ENCODE measurements at places on chromosomes 1 and 21.

GRCh38 chr1:205528446-205528886, 24.0 kb downstream of the CDK18 start:
- no peak for DNase-seq

- DNase-seq, result no peak
Observed at GRCh38 chr1:90864681-90865080, 147.6 kb upstream of the BARHL2 start.

DNA sequence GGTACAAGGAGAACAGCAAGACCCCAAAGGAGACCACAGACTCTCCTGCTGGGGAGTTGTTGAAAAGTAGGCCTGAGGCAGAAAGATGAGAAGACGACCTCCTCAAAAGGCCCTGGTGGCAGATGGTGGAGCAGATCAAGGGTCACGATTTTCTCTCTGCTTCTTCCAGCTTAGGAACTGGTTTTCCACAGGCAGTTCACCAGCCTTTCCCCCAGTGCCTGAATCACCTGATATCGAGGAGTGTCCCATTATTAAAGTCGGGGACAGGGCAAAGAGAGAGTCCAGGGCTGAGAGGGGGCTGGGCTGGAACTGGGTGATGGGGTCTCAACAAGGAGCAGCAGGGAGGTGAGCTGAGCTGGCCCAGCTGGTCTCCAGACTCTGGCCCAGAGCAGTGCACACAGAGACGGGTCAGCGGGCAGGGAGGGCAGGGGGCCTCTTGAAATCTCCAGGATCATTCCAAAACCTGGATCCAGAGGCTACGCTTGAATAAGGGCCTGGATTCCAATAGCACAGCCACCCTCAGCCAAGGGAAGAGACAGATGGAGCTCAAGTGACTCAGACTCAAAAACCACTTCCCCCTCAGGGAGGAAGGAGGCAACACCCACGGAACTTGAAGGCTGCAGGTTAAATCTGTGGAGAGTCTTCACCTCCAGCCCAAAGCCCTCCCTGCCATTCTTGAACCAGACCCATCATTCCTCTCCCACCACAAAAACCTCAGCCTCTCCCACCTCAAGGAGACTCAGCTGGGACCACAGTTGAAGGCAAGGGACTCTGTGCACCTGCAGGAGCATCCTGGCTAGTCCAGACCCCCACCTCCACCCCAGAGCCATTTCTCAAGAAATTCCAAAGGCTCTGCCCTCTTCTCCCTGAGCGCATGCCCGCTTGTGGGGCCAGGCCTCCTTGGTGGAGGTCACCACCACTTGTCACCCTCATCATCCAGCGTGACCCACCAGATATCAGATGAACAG, at the start of gene S100A5:
Gene S100A5, minus strand, starts transcription at position 541 of the 968 bp plus-strand sequence. CDS start 743 bp downstream, outside the sequence.
- no peak for DNase-seq

- no peak for DNase-seq
Observed at GRCh38 chr1:243539636-243540035, 283.8 kb downstream of the SDCCAG8 start.

GRCh38 chr1:244371242-244372141, 80.2 kb downstream of the ADSS2 start:
- no peak for DNase-seq

- no peak for DNase-seq
Observed at GRCh38 chr1:6491081-6491449, 402 bp downstream of the PLEKHG5 start.

DNA sequence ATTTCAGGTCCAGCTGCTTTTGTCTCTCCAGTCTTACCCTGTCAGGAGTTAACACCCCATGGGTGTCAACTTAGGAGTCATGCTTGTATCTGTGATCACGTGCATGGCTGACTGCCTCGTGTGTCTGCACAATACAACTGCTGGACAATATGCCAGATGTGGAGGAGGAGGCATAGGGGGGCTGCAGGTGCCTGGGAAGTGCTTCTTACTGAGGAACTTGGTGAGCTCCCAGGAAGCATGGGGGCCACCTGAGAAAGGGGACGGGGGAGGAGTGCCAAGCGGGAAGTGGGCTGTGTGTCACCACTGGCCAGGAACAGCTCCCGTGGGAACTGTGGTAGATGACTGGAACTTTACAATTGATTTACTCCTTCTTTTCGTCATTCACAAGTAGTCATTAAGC, 9.5 kb downstream of the RHEX start:
- no peak for DNase-seq

DNA sequence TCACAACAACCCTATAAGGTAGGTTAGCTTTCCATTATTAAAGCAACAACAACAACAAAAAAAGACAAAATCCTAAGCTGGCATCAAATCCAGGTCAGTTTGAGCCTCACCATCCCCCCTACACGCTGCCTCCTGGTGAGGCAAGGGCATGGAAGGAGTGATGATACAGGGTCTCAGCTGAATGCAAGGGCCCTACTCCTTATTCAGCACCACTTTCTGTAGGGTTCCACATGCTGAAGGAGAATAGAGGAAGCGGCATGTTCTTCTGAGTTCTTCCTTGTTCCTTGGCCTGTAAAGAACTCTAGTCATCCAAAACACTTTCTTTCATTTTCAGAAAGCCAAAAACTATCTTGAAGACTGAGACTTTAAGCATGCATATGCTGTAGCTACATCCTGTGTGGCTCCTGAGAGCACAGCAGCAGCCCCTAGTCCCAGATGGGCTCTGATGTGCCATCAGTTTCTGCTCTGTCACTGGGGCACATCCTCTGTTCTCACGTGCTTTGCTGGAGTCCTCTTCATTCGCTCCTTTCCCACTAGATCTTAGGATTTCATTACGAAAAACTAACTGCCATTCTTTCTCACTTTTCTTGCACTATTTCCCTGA, 6.2 kb downstream of the ILDR2 start:
- DNase-seq, result no peak

- DNase-seq, result no peak
Observed at GRCh38 chr1:77584884-77585283, 97.6 kb downstream of the ZZZ3 start.

- no peak for DNase-seq
Observed at GRCh38 chr1:192038567-192038966, 119.7 kb upstream of the RGS18 start.

DNA sequence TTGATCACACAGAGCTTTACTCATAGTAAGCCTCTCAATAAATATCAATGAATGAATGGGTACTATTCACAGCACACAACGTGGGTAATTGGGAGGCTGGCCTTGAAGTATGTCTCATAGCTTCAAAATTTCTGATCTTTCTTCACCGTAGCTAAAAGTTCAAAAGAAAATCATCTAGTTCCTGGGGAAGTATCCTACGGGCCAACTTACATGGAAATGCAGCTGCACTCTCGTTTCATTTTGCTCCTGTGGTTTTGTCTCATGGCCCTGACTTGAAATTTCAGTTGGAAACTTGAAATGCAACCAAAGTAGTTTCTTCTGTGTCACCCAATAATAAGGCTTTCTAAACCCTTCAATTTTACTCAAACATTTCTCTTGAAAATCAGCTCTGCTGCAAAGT, 76.1 kb upstream of the CNIH3 start:
- no peak for DNase-seq

DNA sequence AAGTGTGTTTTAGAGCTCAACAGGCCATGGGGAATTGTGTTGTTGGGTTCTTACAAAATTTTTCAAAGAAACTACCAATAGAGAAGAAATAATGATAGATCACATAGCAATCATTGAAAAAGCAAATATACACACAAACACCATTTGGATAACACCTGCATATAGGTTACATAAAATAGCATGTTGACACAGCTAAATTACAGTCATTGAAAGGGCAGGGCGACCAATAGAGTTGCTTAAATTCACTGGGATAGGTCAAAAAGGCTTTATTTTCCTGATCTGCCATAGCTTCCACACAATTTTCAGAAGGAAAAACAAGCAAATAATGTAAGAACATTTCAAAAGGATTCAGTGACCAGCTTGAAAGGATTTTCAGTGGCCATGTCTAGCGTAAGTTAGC, 57.9 kb upstream of the FGGY start:
- DNase-seq, result no peak

- DNase-seq, result no peak
Observed at GRCh38 chr1:216222288-216222687, 201.0 kb downstream of the USH2A start.

- DNase-seq, result no peak
Observed at GRCh38 chr21:42010507-42011495, 641 bp upstream of the ZBTB21 start.

DNA sequence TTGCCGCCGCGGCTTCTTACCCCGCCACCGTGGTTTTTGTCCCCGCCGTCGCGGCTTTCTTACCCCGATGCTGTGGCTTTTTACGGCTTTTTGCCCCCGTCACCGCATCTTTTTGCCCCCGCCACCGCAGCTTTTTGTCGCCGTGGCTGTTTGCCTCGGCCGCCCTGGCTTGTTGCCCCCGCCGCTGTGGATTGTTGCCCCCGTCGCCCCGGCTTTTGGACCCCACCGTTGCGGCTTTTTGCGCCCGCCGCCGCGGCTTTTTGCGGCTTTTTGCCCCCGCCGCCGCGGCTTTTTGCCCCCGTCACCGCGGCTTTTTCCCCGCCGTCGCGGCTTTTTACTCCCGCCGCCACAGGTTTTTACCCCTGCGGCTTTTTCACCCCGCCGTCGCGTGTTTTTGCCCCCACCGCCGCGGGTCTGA, 3934.3 kb downstream of the SRGAP2C start:
- no peak for DNase-seq

- no peak for DNase-seq
Observed at GRCh38 chr1:198936371-198937083, 297.7 kb downstream of the PTPRC start.

DNA sequence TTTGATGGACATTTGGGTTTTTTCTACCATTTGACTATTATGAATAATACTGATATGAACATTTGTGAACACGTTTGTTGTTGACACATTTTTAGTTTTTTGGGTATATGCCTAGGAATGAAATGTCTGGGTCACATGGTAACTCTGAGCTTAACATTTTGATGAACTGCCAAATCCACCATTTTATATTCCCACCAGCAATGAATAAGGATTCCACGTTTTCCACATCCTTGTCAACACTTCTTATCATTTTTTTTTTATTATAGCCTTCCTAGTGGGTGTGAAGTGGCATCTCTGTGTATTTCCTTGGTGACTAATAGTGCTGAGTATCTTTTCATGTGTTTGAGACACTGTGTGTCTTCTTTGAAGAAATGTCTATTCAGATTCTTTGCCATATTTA, 67.6 kb downstream of the RASAL2 start:
- DNase-seq, result no peak

DNA sequence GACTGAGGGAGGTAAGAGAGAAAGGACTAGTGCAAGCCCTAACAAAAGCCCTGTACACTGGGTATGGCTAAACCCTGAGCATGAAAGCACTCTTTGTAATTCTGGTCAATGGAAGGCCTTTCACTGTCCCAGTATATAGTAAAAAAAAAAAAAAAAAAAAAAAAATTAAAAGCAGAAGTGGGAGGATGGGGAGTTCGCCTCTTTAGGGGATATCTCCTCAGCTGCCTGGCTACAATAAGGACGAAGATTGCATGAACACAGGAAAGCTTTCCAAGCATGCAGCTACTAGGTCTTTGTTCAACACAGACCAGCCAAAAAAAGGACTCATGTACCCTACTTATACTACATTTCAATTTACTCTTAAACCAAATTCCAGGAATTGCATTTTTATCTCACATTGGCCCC, 59.1 kb downstream of the EIF4G3 start:
- DNase-seq, result no peak

DNA sequence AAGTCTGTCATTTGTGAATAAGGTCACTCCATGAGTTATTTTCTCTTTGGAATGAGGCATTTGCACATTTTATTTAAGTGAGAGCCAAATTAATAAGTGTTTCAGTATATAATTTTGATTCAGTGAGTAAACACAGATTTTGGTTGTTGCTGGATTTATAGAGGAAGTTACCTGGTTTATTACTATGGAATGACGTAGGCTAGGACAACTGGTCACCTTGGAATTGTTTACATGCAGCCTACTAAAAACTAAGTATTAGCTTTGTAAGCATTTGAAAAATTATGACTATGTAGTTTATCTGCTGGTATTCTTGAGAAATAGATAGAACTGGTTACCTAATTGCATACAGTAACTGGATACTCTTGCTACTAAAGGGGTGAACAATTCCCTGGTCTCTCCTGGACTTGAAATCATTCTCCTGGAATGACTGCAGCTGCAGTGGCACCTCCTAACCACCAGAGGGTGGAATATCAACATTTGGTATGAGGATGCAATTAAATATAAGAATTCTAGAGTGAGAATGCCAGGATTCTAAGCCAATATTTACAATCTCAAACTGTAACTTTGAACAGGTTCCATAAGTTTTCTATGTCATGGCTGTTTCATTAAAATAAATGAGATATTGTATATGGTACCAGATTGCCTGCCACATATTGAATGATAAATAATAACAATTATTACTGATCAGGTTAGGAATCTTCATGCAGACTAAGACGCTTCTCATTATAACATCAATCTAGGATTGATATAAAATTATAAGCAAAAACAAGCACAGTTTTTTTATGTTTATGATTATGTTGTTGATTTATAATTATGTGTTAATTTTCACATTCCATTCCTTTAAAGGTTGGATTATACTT, 3.5 kb upstream of the KRTAP27-1 start:
- peak; percentile 0 for DNase-seq

- no peak for DNase-seq
Observed at GRCh38 chr1:88701275-88701674, 17.2 kb downstream of the PKN2 start.

GRCh38 chr1:152436593-152437496, 22.8 kb upstream of the CRNN start:
- DNase-seq, result no peak

GRCh38 chr1:230342019-230342418, 84.1 kb downstream of the PGBD5 start:
- no peak for DNase-seq

DNA sequence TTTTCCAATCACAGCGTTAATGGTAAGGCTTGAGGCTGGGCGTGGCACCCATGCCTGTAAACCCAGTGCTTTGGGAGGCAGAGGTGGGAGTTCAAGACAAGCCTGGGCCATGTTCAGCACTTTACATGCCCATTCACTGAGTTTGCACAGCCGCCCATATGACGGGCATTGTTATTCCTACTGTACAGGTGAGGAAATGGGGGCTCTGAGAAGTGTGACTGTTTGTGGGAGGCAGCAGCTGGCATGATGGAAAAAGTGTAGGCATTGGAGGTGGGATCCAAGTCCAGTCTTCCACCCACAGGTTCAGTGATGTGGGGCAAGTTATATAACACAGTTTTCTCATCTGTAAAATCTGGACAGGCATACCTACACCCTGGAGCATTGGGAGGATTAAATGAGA, 445.9 kb downstream of the KIF26B start:
- no peak for DNase-seq

GRCh38 chr1:75308365-75308764, 174.2 kb downstream of the LHX8 start:
- no peak for DNase-seq
